ENCODE measurements at places on chromosomes 7 and 10. TPM values are rescaled to one million over a fixed set of nuclear protein-coding genes. Genes with fewer than 3 reads are reported as not detected.

DNA sequence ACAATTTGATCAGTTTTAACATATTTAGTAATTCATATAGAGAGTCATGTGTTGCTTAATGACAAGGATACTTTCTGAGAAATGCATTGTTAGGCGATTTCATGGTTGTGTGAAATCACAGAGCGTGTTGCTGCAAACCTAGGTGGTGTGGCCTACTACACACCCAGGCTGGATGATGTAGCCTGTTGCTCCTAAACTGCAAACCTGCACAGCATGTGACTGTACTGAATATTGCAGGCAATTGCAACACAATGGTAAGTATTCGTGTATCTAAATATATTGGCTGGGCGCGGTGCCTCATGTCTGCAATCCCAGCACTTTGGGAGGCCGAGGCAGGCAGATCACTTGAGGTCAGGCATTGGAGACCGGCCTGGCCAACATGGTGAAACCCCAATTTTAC, 73.7 kb upstream of the BAIAP2L1 start:
- no peak for DNase-seq
- H3K4me1 ChIP-seq: no peaks in the 10 kb centered on the region
- no peaks in the 10 kb centered on the region for H3K27me3 ChIP-seq
- H3K4me3 ChIP-seq: no peak overlapping the region

DNA sequence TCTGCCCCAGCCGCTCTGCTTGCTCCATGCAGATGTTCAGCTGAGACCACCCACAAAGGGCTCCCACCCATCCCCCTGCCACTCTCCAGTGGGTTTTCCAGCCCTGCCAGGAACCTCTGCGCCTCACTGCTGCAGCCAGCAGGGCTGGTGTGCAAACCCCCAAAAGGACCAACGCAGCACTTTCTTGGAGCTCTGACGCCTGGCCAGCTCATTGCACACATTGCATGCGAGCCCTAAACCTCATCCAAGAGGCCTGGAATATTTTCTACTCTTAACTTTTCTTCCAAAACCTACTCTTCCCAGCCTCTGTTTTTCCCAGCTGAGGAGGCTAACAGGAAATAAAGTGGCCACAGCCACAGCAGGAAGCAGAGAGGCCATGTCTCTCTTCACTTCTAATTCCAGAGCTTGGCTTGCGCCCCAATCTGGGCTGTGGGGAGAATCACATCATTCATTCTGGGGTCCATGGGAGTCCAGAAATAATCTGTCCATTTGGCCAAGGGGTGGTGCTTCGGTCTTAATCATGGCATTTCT, 4.6 kb upstream of the FAM170B start:
- no peaks in the 10 kb centered on the region for H3K27me3 ChIP-seq
- H3K4me3 ChIP-seq: no peak overlapping the region
- no peaks in the 10 kb centered on the region for H3K4me1 ChIP-seq
- DNase-seq: no peak
- H3K36me3 ChIP-seq: no peaks in the 10 kb centered on the region

- H3K27ac ChIP-seq: no peak overlapping the region
- H3K4me3 ChIP-seq: no peak overlapping the region
- no peaks in the 10 kb centered on the region for H3K36me3 ChIP-seq
- no peak for DNase-seq
- H3K4me1 ChIP-seq: no peaks in the 10 kb centered on the region
These were observed 109.0 kb downstream of the EBF3 start for GRCh38 chr10:129854796-129855705.

- H3K36me3 ChIP-seq: no peaks in the 10 kb centered on the region
- no peak overlapping the region for H3K27ac ChIP-seq
- no peaks in the 10 kb centered on the region for H3K4me1 ChIP-seq
- no peak overlapping the region for H3K4me3 ChIP-seq
- H3K27me3 ChIP-seq: no peaks in the 10 kb centered on the region
These were observed 28.1 kb downstream of the PNLIPRP2 start for GRCh38 chr10:116648903-116649302.

DNA sequence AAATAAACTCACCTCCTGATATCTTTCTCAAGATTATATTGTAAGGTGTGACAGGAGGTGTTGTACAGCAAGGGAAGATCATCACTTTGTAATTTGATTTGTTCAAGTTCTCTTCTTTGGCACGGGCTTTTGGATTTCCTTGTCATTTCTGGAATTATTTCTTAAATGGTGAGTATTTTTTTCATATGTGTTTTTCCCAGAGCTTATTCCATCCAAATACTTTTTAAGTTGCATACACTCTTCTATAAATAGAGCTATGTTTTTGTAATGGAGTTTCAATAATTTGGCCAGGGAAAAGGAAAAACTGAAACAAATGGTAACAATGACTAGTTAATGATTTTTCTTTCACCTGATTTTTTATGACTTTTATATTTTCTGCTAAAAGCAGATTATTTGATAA, 92.5 kb downstream of the CFAP58 start:
- DNase-seq: no peak
- no peaks in the 10 kb centered on the region for H3K4me1 ChIP-seq
- H3K36me3 ChIP-seq: no peaks in the 10 kb centered on the region
- no peak overlapping the region for H3K27ac ChIP-seq

DNA sequence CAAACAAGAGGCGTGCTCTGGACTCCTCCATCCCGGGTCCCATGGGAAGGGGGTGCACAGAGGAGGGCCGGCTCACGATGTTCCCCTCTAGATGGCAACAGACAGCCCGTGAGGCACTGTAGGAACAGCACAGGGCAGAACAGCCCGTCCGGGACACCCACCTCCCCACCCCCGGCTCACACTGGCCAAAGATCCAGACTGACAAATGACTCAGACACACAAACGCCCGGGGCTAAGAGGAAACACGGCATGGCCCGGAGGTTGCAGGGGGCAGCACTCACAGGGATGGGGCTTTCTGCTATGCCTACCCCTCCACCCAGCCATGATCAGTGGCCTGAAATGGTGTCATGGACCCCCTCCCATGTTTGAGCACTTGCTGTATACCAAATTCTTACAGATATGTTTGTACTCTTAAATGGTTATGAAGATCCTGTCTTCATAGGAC, 4.9 kb upstream of the ELN start:
- H3K36me3 ChIP-seq: no peaks in the 10 kb centered on the region
- H3K27me3 ChIP-seq: peaks cover 15% of the 10 kb centered on the region
- DNase-seq: no peak
- no peak overlapping the region for H3K27ac ChIP-seq
- H3K4me3 ChIP-seq: no peak overlapping the region
- peaks cover 4% of the 10 kb centered on the region for H3K4me1 ChIP-seq

- no peaks in the 10 kb centered on the region for H3K36me3 ChIP-seq
- H3K4me1 ChIP-seq: peaks cover 7% of the 10 kb centered on the region
- H3K4me3 ChIP-seq: no peak overlapping the region
- no peak overlapping the region for H3K27ac ChIP-seq
- no peaks in the 10 kb centered on the region for H3K27me3 ChIP-seq
- no peak for DNase-seq
These were observed 52.2 kb upstream of the KMT2E start for GRCh38 chr7:104961821-104962220.

Gene AEBP1
- 8.9 TPM for total RNA-seq

Gene THNSL1
- 9.5 TPM for total RNA-seq
